NCI-H226 (cell line): ENCODE measurements at places on chromosomes 3 and 15.

- no peak for DNase-seq
These were observed 527.7 kb upstream of the TGFBR2 start for GRCh38 chr3:30078736-30079135.

DNA sequence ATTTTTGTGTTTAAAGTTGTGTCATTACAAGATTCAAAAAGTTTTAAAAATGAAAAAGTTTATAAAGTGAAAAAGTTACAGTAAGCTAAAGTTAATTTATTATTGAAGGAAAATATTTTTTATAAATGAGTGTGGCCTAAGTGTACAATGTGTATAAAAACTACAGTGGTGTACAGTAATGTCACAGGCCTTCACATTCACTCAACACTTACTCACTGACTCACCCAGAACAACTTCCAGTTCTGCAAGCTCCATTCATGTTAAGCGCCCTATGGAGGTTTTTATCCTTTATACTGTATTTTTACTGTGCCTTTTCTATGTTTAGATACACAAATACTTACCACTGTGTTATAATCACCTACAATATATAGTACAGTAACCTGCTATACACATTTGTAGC is 76.3 kb downstream of the DTWD1 start:
- no peak for DNase-seq

DNA sequence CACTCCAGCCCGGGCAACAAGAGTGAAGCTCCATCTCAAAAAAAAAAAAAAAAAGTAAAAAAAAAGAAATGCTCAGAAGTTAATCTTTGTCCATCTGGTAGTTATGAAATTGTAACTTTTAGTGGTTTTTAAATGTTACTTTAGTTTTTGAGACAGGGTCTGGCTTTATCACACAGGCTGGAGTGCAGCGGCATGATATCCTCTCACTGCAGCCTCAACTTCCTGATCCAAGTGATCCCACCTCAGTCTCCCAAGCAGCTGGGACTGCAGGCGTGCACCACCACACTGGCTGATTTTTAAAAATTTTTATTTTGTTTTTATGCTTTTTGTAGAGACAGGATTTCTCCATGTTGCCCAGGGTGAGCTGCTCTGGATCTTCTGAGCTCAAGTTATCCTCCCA is 1.3 kb downstream of the RNU5B-1 start:
- no peak for DNase-seq

DNA sequence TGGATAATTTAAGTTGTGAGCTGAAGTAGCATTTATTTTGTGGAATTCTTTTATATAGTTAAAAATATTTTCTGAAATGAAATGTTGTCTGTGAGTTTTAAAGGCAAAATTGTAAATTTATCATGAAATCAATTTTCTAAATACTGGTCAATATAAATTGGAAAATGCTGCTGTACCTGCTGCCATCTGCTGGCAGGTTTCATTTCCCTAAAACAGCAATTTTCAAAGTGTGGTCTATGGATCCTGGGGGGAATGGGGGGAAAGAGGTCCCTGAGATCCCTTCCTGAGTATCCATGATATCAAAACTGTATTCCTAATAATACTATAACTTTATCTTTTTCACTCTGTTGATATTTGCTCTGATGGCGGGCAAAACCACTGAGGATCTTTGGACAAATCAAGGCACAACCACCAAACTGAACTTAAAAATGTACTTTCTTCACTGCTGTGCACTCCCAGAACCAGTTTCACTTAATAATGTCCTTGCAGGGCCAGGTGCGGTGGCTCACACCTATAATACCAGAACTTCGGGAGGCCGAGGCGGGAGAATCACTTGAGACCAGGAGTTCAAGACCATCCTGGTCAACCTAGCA is 17.2 kb upstream of the CCR4 start:
- DNase-seq = no peak

- no peak for DNase-seq
These were observed 773.8 kb downstream of the MECOM start for GRCh38 chr3:168889666-168890065.
